H9 (cell line): ENCODE measurements at places on chromosomes 5 and 9. TPM values are rescaled to one million over a fixed set of nuclear protein-coding genes. Genes with fewer than 3 reads are reported as not detected.

DNA sequence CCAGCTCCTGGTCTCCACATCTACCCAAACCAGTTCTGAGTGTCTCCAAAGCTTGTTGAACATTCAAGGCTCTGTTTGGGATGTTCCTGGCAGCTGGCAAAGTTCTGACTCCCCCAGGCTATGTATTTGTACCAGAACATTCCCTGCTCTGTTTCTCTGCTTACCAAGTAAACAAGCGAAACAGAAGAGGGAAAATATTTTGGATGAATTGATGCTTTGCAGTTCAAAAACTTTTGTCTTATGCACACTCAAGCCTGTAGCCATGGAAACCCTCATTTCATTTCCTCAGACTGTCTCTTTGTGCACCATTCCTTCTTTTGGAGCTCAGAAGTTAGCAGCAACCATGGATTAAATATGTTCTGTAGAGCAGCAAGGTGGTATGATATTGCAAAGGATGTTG lies 145.8 kb downstream of the ACTL7B start:
- DNase-seq, result no peak

The P4HA2 gene
- 15.1 and 15.3 TPM in 2 replicates for total RNA-seq

The AMBP gene
- total RNA-seq, result 0.20 and 0.81 TPM in 2 replicates

The NR4A3 gene
- 0.20 and 0.24 TPM in 2 replicates for total RNA-seq

The SV2C gene
- 0.02 and 0.09 TPM in 2 replicates for total RNA-seq

The PDLIM4 gene
- 7.6 and 12.2 TPM in 2 replicates for total RNA-seq
